ENCODE measurements at places on chromosomes 12 and 14.

DNA sequence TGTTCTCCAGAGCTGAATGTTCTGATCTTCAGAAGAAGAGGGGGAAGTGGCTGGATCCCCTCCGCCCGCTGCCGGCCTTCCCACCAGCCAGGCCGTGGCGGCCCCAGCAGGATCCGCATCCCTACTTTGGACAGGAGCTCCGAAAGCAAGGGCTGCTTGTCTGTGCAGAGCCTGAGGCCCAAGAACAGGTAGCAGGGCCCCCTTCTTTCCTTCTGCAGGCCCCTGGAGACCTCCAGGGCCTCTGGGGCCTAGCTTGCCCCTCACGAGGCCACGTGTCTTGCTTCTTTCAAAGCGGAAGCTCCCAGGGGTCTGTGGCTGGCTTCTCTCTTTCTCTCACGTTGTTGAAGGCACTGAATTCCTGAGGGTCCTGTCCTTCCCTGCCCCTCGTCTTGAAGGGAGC, 13.2 kb downstream of the PGF start:
- DNase-seq = no peak

DNA sequence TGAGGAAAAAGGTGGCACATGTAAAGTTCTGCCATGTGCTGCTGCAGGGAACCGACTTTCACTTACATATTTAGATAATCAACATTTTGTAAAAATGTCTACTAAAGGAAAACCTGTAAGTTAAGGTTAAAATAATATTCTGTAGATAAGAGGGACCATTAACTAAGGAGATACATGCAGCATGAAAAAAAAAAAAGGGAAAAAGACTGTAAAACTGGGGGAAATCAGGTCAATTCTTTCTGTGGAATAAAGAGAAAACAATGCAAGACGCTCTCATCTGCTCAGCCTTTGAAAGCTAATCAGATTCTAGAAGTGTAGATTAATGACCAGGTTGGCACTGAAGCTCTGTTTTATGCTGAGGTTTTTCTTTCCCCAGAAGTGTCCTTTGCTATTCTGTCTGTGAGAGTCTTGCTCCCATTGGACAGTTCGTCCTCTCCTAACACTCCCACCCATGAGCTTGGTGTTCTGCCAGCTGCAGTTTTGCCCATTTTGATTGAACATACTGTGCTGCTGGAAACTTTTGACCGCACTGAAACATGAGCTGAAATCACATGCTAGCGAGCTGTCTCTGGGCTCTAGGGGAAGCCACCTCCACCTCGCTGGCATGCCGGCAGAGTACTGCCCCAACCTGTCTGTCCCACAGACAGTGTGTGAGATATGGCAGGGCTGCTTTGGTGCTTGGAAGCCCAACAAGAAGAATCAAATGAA, 39.7 kb downstream of the PPTC7 start:
- no peak for DNase-seq

DNA sequence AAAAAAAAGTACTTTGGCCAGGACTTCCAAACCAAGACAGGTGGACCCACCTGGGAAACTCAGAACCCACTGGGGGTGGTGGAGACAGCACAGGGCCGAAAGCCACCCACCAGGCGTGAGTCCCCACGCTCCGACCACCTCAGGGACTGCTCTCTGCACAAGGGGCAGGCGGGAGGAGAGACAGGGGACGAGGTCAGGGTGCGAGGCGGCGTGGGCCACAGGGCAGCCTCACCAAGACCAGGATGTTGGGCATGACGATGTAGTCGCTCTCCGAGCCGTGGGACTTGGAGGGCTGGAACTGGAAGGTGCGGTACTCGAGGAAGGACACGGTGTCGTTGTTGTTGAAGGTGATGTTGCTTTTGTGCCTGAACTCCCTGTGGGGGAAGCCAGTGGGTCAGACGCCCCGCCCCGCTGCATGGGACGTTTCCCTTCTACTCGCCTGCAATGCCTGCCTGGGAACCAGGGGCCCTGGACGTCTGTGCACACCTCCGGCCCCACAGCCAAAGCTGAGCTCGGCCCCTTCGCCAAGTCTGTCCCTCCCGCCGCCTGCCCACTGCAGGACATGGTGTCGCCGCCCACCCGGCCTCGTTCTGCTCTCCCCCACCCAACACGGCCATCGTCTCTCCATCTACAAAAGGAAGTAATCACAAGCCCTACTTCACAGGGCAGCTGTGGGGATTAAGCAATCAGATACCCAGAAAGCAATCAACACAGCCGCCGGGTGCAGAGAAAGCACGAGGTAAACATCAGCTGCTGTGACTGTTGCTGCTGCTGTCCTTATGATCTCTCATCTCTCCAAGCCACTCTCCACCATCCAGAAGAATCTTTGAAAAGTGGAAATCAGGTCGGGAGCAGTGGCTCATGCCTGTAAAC, 48.7 kb downstream of the SCARB1 start:
- no peak for DNase-seq

- DNase-seq = no peak
Measured at GRCh38 chr12:55929306-55929791, 1.6 kb upstream of the DGKA start.

- no peak for DNase-seq
Measured at GRCh38 chr14:101045511-101045910, 142.0 kb upstream of the RTL1 start.

DNA sequence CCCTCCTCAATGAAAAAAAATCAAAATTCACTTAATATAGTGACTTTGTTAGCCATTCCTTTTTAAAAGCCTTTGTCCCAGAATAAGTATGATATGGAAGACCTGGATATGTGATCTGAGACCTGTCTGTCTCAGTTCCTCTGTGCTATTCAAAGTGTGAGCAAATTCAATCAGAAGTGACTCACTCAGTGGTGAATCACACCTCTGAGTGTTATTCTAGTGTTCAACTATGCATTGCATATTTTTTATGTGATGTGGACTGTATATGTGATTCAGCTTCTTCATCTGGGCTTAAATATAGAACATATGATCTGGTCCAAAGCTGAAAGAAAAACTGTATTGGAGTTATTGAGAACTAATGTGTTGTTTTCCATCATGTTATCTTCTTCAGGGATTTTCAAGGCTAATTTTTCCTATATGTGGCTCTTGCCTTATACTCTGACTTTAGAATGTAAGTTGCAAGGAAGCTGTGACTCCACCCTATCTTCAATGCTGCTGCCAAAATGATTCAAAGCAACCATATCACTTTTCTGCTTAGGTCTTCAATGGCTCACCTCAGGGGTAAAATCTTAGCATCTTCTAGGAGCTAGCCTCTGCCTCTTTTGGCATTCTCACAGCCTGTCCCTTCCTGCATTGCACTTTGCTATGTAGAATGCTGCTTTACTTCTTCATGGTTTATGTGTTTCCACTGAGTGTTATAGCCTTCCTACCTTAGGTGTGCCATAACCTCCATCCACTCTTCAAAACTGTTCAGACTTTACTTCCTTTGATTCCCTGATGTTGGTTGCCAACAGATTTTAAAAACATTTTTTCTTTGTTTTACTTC, 169.8 kb downstream of the OTOGL start:
- peak; percentile 86 for DNase-seq

GRCh38 chr12:21984375-21984774, 43.1 kb upstream of the ABCC9 start:
- no peak for DNase-seq
